NCI-H1436 treated with DMSO at 0.1 percent for 48 hours (cell line): ENCODE measurements at places on chromosomes 1 and 21.

GRCh38 chr1:1182491-1183220 lies 9.0 kb downstream of the TTLL10 start:
- no peak for DNase-seq

DNA sequence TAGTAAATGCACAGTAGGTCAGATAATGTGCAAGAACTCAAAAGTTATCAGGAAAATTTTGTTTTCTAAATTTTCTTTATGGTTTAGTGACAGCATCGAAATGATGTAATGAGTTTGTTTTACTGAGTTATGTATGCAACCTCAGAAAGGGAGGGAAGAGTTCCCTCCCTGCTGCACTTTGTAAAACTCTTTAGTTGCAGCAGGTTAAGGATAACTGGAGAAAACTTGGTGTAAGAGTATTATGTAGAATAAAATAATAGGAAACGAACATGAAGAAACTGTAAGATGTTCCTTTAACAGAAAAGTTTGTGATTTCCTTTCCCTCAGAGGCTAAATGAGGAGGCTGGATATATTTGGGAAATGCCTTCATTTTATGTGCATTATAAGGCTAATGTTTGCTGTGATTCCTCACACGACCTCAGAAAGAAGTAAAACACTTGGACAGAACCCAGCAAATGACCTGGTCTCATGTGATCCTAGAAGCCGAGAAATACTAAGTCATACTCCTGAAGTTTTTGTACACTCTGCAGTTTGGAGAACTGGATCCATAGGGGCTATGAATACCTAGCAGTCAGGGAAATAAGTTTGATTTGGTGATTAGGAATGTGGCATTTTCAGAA lies 35.4 kb downstream of the ADGRL2 start:
- no peak for DNase-seq

DNA sequence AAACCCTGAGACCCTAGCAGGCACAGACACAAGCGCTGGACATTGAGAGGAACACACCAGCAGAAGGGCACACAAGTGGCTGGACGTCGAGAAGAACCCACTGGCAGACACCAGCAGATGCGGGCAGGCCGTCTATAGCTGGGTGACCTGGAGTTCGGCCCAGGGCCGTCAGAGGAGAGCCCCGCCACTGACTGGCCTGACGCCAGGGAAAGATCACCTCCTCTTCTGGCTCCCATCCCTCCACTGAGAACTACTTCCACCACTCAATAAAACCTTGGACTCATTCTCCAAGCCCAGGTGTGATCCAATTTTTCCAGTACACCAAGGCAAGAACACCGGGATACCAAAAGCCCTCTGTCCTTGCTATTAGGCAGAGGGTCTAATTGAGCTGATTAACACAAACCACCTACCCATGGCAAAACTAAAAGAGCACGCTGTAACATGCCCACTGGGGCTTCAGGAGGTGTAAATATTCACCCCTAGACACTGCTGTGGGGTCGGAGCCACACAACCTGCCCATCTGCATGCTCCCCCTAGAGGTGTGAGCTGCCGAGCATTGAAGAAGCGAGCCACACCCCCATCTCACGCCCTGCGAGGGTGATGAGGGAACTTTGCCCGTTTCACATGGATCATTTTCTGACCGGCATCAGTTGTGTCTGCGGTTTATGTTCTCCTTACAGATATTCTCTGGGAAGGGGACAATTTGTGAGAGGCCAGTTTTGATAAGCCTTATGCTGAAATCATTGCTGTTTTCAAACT lies 104.8 kb downstream of the HLX start:
- DNase-seq, result no peak

GRCh38 chr1:218401998-218402785 lies 57.1 kb downstream of the TGFB2 start:
- DNase-seq, result peak; percentile 55

DNA sequence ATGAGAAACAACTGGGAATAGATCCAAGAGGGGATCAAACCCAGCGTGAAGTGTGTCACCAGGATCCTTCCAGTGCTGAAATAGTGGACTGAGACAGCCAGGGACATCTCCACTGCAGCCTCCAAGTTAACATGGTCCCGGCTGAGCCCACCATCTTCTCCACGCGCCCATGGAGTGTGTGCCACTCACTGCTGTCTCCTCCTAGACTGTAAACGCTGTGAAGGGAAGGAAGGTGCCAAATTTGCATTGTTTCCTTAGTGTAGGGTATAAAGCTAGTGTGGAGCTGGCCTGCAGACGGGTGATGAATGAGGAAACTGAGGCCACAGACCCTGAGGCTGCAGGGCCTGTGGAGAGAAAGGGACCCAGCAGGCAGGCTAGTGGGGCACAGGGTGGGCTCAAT lies 183.6 kb downstream of the FOXD2 start:
- DNase-seq, result no peak

DNA sequence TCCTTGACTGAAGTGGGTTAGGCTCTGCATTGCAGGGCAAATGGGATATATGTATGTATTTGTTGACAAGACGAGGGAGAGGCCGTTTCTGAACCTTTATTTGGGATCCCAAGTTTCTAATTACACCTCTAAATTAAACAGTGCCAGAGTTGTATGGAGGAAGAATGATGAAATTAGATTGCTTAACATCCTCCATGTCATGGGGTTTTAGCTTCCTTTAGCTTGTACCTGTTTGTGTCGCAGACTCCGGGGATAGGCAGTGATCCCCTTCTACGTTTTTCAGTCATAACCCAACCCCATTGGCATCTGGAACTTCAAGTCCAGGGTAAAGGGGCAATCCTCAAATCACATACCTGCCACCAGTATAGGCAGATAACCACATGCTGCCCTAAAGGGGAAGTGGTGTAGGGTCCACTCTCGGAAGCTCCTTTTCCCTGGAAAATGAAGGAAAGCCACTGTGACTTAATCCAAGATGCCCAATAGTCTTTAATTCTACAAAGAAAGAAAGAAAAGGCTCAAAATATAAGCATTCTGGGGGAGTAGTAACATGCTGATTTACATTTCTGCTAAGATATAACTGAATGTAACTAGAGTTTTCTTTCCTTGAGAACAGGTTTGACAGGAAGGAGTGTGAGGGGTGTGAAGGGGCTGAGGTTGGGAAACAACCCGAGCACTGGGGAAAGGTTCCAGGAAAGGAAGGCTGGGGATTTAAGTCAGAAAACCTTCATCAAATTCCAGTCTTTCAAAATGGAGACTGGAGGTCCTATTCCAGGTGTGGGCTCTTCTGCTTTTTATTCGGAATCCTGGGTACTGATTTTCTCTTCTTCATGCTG lies 77.6 kb downstream of the RGL1 start:
- DNase-seq, result no peak

- DNase-seq, result no peak
These were observed 71.9 kb downstream of the ZSWIM5 start for GRCh38 chr1:45134461-45134873.

GRCh38 chr21:46347791-46348381 lies 23.9 kb downstream of the PCNT start:
- DNase-seq, result no peak

- no peak for DNase-seq
These were observed 31.0 kb upstream of the SOX13 start for GRCh38 chr1:204041803-204042505.

DNA sequence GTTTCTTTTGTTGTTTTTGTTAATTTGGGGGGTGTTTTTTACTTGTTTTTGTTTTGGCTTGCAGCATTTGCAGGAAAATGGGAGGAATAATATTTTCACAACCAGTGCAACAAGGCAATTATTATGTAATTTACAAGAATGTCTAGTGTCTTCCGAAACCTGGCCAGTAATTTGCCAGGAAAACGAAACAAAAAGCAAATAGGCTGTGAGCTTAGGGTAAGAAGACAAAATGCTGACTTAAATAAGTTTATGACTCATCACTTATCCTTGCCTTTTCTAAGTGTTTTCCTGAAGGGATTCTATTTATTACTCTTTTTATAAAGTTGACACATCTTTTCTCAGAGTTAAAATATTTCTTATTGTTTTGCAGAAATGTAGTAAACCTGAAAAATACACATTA lies 49.8 kb downstream of the KCNT2 start:
- DNase-seq, result no peak

GRCh38 chr1:86542631-86543030 lies 4.2 kb upstream of the CLCA4 start:
- no peak for DNase-seq

DNA sequence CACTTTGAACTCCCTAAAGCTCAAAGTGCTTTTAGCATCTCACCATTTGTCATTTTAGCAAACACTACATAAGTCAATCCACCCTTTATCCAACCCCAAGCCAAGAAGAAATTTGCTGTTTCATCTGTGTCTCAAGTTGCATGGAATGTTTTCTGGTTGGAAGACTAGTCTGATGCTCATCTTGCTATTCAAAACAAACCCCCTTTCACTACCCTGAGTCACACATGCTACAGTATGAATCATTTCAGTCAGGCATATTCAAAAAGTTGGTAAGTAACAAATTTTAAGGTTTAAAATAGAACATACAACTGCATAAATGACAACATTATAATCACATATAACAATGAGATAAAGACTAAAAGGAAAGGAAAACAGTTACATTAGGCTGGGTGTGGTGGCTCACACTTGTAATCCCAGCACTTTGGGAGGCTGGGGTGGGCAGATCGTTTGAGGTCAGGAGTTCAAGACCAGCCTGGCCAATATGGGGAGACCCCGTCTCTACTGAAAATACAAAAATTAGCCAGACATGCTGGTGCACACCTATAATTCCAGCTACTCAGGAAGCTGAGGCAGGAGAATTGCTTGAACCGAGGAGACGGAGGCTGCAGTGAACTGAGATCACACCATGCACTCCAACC lies 38.7 kb downstream of the DSTYK start:
- DNase-seq, result no peak

DNA sequence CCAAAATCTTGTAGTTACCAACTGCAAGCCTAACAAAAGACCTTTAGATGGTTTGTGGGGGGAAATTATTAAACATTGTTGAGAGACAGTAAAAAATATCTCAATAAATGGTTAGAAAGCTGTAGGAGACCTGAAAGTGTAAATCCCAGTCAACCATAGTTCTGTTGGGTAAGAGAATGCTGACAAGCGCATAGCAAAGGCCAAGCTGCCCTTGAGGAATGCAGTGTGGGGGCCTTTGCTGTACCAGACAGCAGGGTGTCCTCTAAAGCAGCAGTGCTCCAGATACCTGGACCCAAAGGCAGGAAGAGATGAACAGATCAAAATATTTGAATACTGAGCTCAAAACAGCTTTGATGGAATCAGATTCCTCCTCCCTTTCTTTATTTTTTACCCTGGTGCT lies 54.6 kb downstream of the OBSCN start:
- DNase-seq, result no peak

DNA sequence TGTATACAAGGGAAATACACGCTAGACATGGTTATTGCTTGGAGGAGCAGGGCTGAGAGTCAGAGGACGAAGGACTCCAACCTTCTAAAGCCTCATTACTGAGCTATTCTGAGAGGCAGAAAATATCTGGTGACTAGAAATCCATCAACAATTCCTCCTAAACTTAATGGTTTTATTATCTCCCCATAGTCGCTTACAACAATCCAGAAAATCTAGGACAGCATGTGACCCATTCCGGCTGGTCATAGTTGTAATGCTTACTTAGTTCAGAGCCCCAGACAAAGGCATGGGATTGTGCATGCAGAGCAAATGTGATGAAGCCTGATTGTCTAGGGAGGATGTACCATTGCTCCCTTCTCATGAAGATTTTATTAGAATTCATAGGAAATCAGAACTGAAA lies 114.5 kb upstream of the PLXNA2 start:
- no peak for DNase-seq

- DNase-seq, result no peak
These were observed 466.3 kb downstream of the LMO4 start for GRCh38 chr1:87794788-87795614.

DNA sequence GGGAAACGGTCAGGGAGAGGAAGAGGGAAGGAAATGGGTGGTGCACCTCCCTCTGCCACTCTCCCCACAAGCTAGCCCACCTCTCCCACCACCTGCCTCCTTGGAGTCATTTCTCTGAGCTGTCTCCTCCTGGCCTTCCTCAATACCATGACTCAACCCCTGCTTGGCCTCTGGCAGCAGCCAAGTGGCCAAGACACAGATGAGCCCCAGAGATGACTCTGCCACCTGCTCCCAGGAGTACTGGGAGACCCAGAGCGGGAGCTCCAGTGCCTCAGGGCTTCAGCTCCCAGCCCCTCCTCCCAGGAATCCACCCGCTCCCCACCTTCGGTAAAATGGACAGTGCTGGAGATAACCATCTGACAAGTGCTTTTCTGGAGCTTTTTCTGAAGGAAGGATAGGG lies 2.6 kb downstream of the S100A16 start:
- DNase-seq, result no peak

DNA sequence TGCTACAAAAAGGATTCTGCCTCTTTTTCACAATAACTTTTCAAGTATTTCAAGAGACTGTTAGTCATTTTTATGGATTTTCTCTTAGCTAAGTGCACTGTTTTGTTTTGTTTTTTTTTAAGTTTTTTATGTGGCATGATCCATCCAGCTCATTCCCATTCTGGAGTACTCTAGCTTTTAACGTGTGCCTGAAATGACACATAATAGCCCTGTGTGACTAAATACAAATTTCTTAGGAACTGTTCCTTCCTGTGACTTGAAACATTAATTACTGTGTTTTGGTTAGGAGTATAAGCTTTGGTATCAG lies 143.9 kb downstream of the HS2ST1 start:
- DNase-seq, result no peak

DNA sequence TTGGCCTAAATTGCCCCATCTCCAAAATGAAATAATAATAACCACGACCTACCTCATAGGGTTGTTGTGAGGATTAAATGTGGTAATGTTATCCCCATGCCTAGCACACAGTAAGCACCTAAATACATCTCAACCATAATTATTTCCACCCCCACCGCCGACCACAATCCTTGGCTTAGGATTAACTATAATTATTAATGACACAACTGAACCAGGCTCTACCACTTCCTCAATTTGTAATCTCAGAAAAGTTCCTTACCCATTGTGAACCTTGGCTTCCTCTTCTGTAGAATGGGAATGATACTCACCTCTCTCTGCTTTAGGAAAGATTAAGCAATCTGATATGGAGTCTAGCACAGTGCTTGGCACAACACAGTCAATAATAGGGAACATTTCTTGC lies 44.3 kb upstream of the TACSTD2 start:
- DNase-seq, result no peak

DNA sequence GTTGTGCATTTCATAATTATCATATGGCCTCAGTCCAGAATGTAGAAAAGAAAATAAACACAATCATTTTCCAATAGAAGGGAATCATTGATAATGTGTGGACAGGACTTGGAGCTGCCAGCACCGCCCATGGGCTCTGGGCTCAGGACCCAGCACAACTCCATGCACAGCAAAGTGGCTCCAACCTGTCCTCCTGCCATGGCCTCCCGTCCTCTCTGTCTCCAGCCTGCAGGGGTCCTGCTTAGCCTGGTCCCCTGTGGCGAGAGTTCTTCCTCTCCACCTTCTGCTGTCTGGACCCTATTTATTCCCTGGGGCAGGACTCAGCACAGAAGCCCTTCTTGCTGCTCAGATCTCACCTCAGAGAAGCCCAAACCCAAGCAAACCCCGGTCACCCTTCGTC lies 154.1 kb downstream of the CAMTA1 start:
- DNase-seq, result no peak

GRCh38 chr1:69315823-69316222 lies 251.9 kb upstream of the LRRC7 start:
- no peak for DNase-seq

GRCh38 chr1:43719063-43719462 lies 11.7 kb downstream of the ST3GAL3 start:
- DNase-seq, result no peak
